ENCODE measurements at places on chromosomes 13 and 19.
A peak's percentile ranks its signal among the peaks of the same experiment; 100 is the strongest.

GRCh38 chr13:101949681-101950080 is 452.2 kb downstream of the FGF14 start:
- DNase-seq, result no peak

DNA sequence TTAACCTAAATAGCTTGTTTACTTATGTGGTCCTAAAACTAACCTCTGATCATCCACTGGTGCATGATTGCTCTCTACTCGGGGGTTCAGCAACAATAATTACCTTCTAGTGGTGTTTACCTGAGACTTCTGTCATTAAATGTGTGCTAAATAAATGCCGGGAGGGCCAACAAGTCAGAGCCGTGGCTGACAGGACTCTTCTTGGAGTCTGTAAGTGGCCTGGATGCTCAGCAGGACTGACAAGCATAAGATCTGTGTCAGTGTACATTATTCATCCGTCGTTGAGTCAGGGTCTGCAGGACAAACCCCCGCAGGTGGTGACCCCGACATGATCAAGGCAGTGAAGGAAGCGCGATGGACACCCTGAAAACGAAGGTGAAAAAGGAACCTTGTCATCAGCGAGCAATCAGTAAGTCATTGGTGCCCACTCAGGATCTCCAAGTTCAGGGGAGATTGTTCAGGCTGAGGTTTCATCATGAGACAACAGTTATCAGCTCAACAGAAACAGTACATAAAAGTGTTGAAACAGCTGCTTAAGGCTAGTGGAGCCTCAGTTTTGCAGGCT is 1466.9 kb downstream of the UQCRFS1 start:
- DNase-seq, result no peak

DNA sequence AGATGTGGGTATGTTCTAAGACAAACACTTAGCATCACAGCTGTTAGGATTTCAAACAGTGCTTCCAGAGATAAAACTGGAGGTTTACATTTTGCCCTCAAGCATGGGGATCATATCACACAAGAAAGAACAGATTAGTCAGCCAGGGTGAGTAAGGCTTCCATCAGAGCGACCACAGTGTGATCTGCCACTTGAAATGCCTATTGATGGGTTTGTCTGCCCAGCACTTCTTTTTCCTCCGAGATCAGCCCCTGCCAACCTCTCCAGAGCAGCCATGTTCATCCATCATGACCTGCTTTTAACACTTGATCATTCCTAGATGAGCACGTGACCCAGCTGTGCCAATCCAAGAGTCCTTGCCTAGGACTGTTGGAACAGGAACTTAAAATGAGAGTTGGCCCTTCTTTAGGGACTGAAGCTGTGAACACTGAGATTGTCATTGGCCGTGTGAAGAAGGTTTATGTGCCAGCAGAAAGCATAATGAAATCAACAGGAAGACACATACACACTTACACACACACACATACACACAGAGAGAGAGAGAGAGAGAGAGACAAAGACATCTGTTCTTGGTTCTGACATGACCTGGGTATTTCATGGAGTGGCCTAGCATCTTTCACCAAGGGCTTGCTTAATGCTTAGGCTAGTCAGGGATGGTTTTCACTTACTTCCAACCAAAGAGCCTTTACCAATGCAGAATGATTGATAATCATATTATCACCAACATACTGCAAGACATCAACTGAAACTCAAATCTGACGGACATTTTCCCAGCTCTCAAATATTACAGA is 5.2 kb upstream of the CEBPG start:
- DNase-seq, result no peak

GRCh38 chr13:101298517-101298916 is 117.8 kb downstream of the NALCN start:
- DNase-seq, result no peak

DNA sequence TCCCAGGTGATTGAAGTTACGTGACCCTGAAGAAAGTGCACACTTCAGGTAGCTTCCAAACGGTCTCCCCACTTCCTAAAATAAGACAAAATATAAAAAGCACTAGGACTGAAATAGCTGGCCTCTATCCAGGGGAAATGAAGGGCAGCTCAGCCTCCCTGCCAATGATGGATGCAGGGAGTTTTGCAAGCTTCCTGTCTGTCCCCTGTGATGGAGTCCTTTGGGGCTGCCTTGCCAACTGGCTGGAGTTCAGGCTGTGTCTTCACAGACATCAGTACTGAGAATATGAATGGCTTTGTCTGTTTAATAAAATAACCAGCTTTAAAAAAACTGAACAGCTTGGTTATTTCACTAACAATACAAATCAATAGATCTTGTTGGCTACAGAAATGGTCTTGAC is 101.4 kb upstream of the GPR12 start:
- peak; percentile 84 for DNase-seq

DNA sequence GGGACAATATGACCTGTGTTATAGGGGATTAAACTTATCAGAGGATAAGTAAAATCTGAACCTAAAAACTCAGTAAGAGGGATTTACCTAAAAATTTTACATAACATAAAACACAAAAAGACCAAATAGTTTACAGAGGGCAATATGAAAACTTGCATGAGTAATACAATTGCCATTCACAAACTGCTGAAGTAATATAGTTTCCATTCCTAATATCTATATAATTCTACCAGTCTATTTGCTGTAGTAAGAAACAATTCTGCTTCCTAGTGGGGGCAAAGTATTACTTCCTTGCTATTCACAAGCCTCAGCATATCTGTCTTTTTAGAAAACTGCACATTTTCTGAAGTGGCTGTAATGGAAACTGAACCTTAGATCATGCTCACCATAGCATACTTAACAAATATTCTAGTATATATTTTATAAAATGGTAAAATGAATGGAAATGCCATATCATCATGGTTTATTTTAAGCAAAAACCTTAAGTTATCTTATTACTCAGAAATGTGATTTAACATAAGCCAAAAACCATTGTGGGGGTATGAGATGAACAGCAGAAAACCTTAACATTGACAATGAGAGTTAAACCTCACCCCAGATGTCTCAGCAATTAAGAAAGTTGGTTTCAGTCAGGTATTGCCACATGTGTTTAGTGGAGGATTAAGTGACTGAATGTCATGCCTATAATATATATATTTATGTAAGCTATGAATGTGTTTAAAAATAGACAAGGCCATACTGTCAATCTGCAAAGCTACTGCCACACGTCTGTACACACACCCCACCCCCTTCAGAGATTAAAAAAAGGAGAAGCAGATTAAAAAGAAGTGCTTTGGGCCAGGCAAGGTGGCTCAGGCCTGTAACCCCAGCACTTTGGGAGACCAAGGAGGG is 136.8 kb downstream of the MIPEP start:
- no peak for DNase-seq

DNA sequence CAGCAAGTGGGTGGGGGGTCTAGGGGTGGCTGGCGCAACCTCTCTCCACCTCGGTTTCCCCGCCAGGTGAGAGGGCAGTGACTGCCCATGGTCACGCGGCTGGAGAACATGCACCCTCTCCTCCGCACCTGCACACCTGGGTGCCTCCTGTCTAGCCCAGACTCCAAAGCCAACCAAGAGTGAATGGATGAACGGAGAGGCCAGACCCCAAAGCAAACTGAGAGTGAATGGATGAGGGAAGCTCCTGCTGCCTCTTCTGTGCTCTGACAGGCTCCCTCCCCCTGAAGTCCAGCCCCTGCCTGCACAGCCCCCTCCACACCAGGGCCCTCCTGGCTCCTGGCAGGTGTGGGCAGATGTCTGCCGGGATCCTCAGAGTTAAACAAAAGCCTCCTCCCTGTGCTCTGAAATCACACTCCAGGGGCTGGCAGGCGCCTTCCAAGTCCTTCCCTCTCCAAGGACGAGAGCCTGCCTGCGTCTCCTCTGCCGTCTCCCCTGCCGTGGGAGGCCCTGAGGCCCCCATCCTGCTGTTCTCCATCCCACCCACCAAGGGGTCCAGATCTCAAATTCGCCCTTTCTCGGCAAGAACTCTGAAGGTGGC is 2.2 kb downstream of the SBNO2 start:
- DNase-seq, result no peak

GRCh38 chr13:74978591-74978990 is 503.4 kb downstream of the TBC1D4 start:
- no peak for DNase-seq

GRCh38 chr13:73168953-73169401 is 110.2 kb downstream of the KLF5 start:
- no peak for DNase-seq

DNA sequence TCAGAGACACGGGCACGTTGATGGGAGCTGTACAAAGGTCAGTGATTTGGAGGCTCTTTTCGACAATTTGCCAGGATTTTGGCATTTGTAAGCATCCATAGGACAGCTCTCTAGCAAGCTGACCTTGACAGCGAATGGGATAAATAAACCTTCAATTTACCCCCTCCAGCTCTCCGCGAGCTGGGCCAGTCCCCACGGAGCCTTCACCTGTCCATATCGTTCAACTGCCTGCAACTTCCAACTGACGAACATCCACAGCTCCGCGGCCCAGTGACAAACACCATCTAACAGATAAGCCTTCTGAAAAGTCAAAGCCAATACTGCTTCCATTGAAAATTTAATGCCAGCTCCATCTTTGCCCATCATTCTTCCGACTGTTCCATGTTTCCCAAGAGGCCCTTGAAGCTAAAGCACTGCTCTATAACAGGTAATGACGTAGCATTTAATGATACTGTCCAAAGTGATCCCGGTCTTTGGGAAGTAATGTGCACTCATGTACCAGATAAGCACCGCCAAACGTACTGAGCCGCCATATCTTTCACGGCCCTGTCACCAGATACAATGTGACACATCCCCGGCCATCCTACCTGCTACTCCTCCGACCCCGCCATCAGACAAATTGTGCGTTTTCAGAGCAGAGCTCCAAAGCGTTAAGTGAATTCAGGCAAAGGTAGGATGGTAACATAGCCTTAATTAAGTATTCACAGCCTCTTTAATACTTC is 365.3 kb upstream of the ZNF507 start:
- DNase-seq, result no peak

- no peak for DNase-seq
These were observed 7.1 kb upstream of the GRTP1 start for GRCh38 chr13:113371061-113371460.

GRCh38 chr19:2059422-2060201 is 8.6 kb upstream of the MKNK2 start:
- peak; percentile 48 for DNase-seq

DNA sequence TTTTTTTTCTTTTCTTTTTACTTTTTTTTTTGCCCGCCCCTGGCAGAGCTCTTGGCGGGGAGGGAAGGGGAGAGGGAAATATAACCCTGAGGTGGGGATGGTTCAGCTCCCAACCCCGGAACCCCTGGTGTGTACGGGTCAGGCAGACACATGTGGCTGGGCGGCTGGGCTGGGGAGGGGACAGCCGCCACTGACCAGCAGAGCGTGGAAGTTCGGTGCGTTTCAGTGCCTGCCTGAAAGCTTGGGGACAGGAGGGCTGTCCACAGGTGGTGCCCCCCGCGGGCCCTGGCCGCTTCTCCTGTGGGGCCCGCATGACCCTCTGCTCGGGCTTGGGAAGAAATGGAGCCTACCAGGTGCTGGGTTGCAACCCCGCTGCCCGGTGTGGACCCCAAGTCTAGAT is 5.2 kb upstream of the MYDGF start:
- no peak for DNase-seq

- peak; percentile 60 for DNase-seq
These were observed at the start of gene R3HDM4 for GRCh38 chr19:913080-913748. Gene R3HDM4 (minus strand): TSS chr19:913219. CDS start chr19:913157, 62 bp downstream.

- DNase-seq, result no peak
These were observed 8.0 kb downstream of the ANGPTL8 start for GRCh38 chr19:11247391-11247790.

Measured in NCI-H1092 treated with DMSO at 0.1 percent for 48 hours (cell line).